Upper lobe of left lung (tissue), 6 donors: ENCODE measurements at places on chromosomes 4 and X.

DNA sequence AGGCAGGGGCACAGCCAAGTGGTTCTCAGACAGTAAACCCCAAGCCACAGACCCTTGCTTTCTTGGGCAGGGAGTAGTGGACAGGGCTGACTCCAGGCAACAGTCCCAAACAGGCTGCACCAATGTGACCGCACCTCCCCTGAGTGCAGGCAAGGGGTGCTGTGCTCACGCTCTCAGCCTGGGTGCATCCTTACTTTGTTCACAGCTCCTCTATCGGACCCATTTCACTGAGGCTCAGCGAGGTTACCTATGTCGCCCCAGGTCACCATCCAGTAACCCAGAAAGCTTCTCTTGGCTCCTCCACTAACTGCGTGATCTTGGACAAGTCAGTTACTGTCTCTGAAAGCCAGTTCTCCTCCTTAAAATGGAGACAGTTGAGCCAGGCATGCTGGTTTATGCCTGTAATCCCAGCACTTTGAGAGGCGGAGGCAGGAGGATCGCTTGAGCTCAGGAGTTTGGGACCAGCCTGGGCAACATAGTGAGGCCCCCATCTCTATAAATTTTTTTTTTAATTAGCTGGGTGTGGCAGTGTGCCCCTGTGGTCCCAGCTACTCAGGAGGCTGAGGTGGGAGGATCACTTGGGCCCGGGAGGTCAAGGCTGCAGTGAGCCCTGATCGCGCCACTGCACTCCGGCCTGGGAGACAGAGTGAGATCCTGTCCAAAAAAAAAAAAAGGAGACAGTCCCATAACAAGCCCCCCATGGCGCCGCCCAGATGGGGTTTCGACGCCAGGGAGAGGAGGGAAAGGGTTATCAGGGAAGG lies 823 bp upstream of the MAN2B2 start:
- H3K27ac ChIP-seq: peak overlapping the region; percentile 87
- peaks cover 6% of the 10 kb centered on the region for H3K36me3 ChIP-seq
- DNase-seq: no peak
- H3K4me1 ChIP-seq: peaks cover 21% of the 10 kb centered on the region

GRCh38 chrX:150487369-150488094 lies 80.9 kb upstream of the MTM1 start:
- H3K27ac ChIP-seq: no peak overlapping the region
- no peak for DNase-seq
- H3K4me1 ChIP-seq: no peaks in the 10 kb centered on the region
- H3K27me3 ChIP-seq: no peaks in the 10 kb centered on the region
- H3K36me3 ChIP-seq: no peaks in the 10 kb centered on the region

DNA sequence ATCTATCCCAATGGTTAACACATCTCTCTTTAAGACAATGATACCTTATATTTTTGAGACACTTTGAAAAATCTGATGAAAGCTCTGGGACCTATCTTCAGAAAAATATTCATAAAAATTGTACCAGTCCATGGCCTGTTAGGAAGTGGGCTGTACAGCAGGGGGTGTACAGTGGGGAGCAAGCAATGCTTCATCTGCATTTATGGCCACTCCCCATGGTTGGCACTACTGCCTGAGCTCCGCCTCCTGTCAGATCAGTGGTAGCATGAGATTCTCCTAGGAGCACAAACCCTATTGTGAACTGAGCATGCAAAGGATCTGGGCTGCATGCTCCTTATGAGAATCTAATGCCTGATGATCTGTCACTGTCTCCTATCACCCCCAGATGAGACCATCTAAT lies 42.6 kb downstream of the C4orf51 start:
- no peaks in the 10 kb centered on the region for H3K36me3 ChIP-seq
- H3K27me3 ChIP-seq: no peaks in the 10 kb centered on the region
- no peaks in the 10 kb centered on the region for H3K4me1 ChIP-seq
- no peak for DNase-seq
- H3K4me3 ChIP-seq: no peak overlapping the region

DNA sequence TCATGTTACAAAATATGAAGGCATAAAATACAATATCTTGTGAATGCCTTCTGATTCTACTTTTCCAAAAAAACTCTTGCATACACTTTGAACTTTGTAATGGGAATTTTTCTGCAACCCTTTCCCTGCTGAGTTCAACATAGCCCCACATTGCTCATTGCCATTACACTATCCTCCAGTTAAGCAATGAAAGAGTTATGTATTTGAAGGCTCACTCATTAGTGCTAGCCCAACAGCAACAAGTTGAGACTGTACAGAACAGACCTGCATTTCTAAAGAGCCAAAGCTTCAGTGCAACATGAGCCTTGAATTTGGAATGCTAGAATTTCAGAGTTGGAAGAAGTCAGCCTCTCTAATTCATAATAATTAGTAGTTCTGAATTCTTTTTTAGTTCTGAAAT lies 44.4 kb upstream of the STAG2 start:
- H3K27me3 ChIP-seq: no peaks in the 10 kb centered on the region
- DNase-seq: no peak
- H3K27ac ChIP-seq: no peak overlapping the region

DNA sequence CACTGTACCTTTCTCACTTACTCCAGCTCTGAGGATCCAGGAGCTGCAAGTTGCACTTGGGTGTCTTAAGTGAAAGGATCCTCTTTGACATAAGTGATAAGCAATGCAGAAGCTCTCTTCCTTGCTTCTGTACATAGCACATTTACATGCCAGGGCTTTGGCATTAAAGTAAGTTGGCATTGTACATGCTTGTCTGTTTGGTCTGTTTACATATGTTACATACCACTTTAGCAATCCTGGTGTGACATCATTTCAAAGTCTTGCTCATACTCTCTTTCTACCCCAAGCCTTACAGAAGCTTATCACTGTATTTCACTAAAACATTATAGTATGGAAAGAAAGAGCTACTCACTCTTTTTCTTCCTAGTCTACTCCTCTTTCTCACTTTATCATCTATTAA lies 2548.3 kb downstream of the ARAP2 start:
- H3K27me3 ChIP-seq: no peaks in the 10 kb centered on the region
- H3K4me3 ChIP-seq: no peak overlapping the region
- no peaks in the 10 kb centered on the region for H3K36me3 ChIP-seq
- no peaks in the 10 kb centered on the region for H3K4me1 ChIP-seq

DNA sequence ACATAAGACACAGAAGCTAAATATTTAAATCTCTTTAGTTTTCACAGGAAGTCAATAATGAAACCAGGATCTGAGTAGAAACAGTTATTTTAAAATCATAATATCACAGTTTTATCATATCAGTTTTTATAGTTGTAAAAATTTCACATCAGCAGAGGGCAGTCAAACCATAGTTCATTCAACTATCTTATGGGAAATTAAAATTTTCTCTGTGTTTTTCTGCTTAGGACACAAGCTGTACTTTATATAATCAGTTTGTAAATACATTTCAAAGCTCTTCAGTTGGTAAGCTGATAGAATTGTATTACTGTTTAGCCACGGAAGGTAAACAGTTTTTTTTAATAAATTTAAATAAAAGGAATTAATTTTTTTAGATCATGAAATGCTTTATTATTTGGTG lies 204.8 kb upstream of the NUDT6 start:
- no peaks in the 10 kb centered on the region for H3K27me3 ChIP-seq
- no peak for DNase-seq
- no peaks in the 10 kb centered on the region for H3K36me3 ChIP-seq
- no peak overlapping the region for H3K4me3 ChIP-seq
- peaks cover 7% of the 10 kb centered on the region for H3K4me1 ChIP-seq
- no peak overlapping the region for H3K27ac ChIP-seq

DNA sequence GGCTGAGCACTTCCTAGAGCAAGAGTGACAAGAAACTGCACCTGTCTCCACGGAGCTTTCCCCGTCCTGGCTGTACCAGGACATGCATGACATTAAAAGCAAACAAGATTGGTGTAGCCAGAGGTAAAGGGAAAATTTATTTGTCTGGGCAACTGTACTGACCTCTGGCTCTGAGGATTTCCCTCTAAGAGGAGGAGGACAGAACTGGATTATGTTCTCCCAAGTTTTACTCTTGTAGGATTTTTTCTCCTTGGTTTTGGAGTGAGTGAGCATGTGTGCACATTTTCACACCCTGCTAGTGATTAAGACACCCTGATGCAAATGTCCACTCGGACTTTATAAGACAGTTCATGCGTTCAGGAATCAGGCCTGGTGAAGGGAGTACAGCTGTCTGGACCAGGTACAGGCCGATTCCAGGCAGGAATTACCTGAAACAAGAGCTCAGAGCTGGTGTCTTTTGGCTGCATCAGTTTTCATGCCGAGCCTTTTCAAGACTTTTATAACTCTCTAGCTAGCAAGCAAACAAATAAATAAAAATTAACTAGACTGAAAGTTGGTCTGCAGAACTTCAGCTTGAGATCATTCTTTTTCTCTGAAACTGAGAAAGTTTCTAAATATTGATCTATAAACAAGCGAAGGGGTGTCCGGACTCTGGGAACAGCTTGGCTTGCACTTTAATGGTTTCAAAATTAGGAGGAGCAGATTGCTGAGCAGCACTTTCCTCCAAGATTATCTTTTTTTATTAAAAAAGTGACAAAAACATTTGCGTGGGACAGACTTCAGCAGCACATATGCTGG lies 51.3 kb upstream of the SPRY1 start:
- no peaks in the 10 kb centered on the region for H3K36me3 ChIP-seq
- no peaks in the 10 kb centered on the region for H3K4me1 ChIP-seq
- H3K27ac ChIP-seq: no peak overlapping the region
- H3K27me3 ChIP-seq: no peaks in the 10 kb centered on the region
- DNase-seq: no peak

GRCh38 chr4:9944431-9945425 lies 76.6 kb downstream of the SLC2A9 start:
- H3K4me3 ChIP-seq: no peak overlapping the region
- H3K36me3 ChIP-seq: no peaks in the 10 kb centered on the region
- H3K4me1 ChIP-seq: no peaks in the 10 kb centered on the region
- DNase-seq: no peak

- no peaks in the 10 kb centered on the region for H3K4me1 ChIP-seq
- no peaks in the 10 kb centered on the region for H3K36me3 ChIP-seq
- H3K27ac ChIP-seq: no peak overlapping the region
Measured at GRCh38 chr4:172009446-172010230, 196.4 kb downstream of the GALNTL6 start.

DNA sequence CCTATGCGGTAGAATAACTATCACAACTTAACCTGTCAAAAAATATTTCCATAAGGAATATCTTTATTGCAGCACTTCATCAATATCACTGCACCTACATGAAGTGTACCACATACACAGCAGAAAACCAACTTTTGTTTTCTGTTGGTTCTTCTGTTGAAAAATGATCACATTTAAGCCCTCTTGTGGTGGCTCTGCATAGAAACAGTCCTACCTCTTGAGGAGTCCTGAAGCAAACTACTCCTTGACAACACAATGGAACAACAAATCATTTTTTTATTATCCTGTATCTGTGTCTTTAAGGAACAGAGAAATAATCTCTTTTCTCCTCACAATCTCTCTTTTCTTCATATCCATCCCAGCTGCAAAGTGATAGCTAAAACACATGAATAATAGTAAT lies 39.8 kb upstream of the ATOH1 start:
- no peaks in the 10 kb centered on the region for H3K4me1 ChIP-seq
- no peaks in the 10 kb centered on the region for H3K27me3 ChIP-seq
- H3K27ac ChIP-seq: no peak overlapping the region
- no peak overlapping the region for H3K4me3 ChIP-seq

GRCh38 chrX:46754586-46755061 lies 4.3 kb downstream of the SLC9A7 start:
- H3K4me3 ChIP-seq: no peak overlapping the region
- no peaks in the 10 kb centered on the region for H3K36me3 ChIP-seq
- no peak overlapping the region for H3K27ac ChIP-seq
- H3K27me3 ChIP-seq: no peaks in the 10 kb centered on the region
- no peaks in the 10 kb centered on the region for H3K4me1 ChIP-seq

DNA sequence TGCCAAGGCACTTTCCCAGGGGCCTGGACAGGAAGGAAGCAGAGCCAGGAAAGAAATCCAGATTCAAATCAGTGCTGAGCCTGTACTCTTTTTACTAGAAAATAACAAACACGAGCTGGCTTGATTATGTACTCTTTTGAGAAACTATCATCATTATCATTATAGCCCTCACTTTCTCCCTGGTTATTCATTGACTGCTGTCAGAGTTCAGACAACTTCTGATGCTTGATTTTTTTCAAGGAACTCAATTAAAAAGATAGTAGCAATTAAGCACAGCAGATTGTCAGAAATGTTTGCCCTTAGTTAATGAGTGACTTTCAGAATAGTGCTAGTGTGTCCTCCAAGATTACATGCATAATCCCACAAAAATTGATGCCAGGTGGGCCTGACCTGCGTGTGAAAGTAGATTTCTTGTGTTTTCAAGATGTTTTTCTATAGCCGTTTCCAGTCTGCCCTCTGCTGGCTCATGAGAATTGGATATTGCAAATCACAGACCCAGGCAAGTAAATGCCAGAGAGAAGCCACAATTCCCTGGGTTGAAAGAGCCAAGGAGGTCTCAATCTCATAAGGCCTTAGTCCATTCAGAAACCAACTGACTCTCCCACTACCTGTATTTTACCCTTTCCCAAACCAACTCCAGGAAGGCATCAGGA lies 14.3 kb upstream of the PNPLA4 start:
- H3K27ac ChIP-seq: no peak overlapping the region
- H3K4me1 ChIP-seq: no peaks in the 10 kb centered on the region
- H3K4me3 ChIP-seq: no peak overlapping the region
- H3K27me3 ChIP-seq: no peaks in the 10 kb centered on the region
- DNase-seq: no peak
- H3K36me3 ChIP-seq: no peaks in the 10 kb centered on the region

GRCh38 chr4:25012655-25013054 lies 18.1 kb downstream of the LGI2 start:
- H3K27ac ChIP-seq: no peak overlapping the region
- no peaks in the 10 kb centered on the region for H3K36me3 ChIP-seq
- H3K4me1 ChIP-seq: no peaks in the 10 kb centered on the region
- no peak overlapping the region for H3K4me3 ChIP-seq
- DNase-seq: no peak

DNA sequence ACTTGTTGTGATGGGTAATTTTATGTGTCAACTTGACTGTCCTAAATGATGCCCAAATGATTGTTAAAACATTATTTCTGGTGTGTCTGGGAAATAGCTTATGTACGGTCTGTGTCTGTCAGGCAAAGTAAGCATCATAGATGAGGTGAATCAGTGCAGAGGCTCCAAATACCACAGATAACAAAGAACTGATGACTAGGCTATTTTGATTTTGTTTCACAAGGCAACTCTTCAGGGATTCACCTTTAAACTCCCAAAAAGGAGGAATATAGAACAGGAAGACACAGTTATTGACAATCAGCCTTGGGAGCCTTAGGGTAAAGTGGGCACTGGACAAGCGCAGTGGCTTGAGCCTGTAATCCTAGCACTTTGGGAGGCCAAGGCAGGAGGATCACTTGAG lies 290.7 kb downstream of the PCDH10 start:
- H3K27me3 ChIP-seq: no peaks in the 10 kb centered on the region
- DNase-seq: no peak
- no peaks in the 10 kb centered on the region for H3K36me3 ChIP-seq
- H3K4me3 ChIP-seq: no peak overlapping the region

DNA sequence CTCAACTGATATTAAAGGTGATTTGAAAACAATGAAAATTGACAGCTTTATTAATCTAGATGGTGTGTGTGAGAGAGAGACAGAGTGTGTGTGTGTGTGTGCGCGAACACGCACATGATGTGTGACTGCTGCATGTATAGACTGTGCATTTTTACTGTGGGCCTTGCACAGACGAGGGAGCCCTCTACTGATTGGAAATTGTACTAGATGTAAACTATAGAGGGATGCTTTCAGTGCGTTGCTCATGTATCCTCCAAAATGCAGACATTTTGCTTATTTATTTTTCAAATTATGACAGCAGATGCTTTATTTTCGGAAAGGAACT lies 168.4 kb upstream of the GK2 start:
- H3K4me1 ChIP-seq: no peaks in the 10 kb centered on the region
- no peak overlapping the region for H3K4me3 ChIP-seq
- H3K36me3 ChIP-seq: no peaks in the 10 kb centered on the region
- H3K27me3 ChIP-seq: no peaks in the 10 kb centered on the region
- no peak for DNase-seq
- no peak overlapping the region for H3K27ac ChIP-seq
